ENCODE measurements at places on chromosomes 3 and 15. TPM values are rescaled to one million over a fixed set of nuclear protein-coding genes. Genes with fewer than 3 reads are reported as not detected.

The DUOXA1 gene
- 0.30 TPM for total RNA-seq

- DNase-seq: no peak
- H3K4me1 ChIP-seq: no peaks in the 10 kb centered on the region
- H3K27ac ChIP-seq: no peak overlapping the region
- H3K36me3 ChIP-seq: no peaks in the 10 kb centered on the region
- no peaks in the 10 kb centered on the region for H3K27me3 ChIP-seq
- no peak overlapping the region for H3K4me3 ChIP-seq
These were observed 424.1 kb downstream of the ZNF385D start for GRCh38 chr3:21326704-21327475.

DNA sequence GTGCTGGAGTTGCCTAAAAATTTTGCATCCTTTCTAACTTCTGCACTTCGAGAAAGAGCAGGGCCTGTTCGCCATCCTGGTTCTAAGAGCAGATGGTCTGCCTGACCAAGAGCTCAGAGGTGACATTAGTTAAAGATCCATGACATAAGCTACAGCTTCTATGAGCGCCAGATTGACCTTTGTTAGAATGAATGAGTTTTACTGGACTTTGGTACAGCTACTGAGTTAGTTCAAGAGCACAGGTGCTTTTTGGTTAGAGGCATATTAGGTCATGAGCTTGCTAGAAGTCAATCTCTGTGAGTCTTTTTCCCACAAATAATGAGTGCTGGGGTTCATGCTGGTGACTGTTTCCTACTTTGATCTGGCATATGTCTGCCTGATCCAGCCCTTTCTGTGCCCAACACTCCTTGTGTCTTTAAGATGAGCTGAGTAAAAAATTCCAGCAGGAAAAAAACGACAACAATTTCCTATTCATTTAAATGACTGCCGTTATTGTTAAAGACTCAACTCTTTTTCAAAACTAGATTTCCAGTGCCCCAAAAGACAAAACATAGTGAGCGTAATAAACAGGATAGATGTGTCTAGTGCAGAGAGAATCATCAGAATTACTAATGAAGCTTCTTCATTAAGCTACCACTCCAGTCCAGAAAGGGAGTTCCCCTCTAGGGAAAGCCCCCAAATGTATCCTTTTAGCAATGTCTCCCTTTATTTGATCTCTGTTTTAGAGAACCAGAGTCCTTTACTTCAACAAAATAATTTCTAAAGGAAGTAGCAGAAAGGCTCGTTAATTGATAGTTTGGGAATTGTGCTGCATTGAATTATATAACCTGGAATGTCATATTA is 152.9 kb downstream of the SLCO3A1 start:
- no peaks in the 10 kb centered on the region for H3K4me1 ChIP-seq
- H3K27ac ChIP-seq: no peak overlapping the region
- H3K27me3 ChIP-seq: no peaks in the 10 kb centered on the region
- H3K36me3 ChIP-seq: no peaks in the 10 kb centered on the region

- no peaks in the 10 kb centered on the region for H3K4me1 ChIP-seq
- no peak overlapping the region for H3K4me3 ChIP-seq
- H3K27me3 ChIP-seq: no peaks in the 10 kb centered on the region
These were observed 50.9 kb downstream of the EMC4 start for GRCh38 chr15:34275721-34276120.

The GRIP2 gene
- total RNA-seq: 1.2 TPM

- H3K4me3 ChIP-seq: no peak overlapping the region
- no peak overlapping the region for H3K27ac ChIP-seq
- no peaks in the 10 kb centered on the region for H3K4me1 ChIP-seq
- H3K36me3 ChIP-seq: no peaks in the 10 kb centered on the region
- no peak for DNase-seq
- H3K27me3 ChIP-seq: no peaks in the 10 kb centered on the region
These were observed 298.7 kb downstream of the CLSTN2 start for GRCh38 chr3:140233702-140234101.

- peaks cover 3% of the 10 kb centered on the region for H3K27me3 ChIP-seq
- no peak overlapping the region for H3K4me3 ChIP-seq
- H3K36me3 ChIP-seq: no peaks in the 10 kb centered on the region
- no peak overlapping the region for H3K27ac ChIP-seq
These were observed 63.0 kb downstream of the HES1 start for GRCh38 chr3:194198938-194199337.

The ACKR4 gene
- total RNA-seq: 1.1 TPM

DNA sequence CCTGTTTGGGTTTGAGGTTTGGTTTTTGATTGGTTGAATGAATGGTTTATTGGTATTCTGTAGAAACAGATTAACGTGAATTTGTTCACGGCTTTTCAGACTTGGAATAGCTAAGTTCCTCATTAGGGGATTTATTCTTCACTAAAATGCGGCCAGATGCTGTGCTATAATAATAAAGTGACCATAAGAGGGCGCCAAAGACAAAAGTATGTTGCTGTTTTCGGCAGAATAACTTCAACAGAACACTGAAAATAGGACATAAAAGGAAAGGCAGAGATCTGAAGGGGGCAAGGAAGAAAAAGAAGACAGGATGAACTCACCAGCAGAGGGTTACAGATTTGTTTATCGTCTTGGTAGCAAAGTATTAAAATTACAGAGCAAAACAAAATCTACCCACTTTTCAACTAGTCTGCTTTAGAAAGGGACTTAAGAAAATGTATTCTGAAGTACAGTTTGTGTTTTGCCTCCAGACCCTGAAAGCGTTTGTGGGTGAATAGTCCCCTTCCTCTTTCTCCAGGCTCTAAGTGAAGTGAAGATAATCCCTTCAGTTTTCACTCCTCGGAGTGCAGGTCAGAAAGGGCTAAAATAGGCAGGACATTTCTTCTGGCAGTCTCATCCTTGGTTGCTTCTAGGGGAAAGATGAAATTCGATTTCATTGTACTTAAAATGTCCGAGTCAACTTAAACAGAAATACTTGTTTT is 147.6 kb downstream of the IL20RB start:
- no peaks in the 10 kb centered on the region for H3K4me1 ChIP-seq
- no peak for DNase-seq
- H3K27ac ChIP-seq: no peak overlapping the region

The CHRNA7 gene
- 9.6 TPM for total RNA-seq

GRCh38 chr3:43994657-43995546 is 246.8 kb upstream of the TOPAZ1 start:
- peak overlapping the region; percentile 36 for H3K4me3 ChIP-seq
- H3K27ac ChIP-seq: no peak overlapping the region
- H3K27me3 ChIP-seq: peaks cover 95% of the 10 kb centered on the region

DNA sequence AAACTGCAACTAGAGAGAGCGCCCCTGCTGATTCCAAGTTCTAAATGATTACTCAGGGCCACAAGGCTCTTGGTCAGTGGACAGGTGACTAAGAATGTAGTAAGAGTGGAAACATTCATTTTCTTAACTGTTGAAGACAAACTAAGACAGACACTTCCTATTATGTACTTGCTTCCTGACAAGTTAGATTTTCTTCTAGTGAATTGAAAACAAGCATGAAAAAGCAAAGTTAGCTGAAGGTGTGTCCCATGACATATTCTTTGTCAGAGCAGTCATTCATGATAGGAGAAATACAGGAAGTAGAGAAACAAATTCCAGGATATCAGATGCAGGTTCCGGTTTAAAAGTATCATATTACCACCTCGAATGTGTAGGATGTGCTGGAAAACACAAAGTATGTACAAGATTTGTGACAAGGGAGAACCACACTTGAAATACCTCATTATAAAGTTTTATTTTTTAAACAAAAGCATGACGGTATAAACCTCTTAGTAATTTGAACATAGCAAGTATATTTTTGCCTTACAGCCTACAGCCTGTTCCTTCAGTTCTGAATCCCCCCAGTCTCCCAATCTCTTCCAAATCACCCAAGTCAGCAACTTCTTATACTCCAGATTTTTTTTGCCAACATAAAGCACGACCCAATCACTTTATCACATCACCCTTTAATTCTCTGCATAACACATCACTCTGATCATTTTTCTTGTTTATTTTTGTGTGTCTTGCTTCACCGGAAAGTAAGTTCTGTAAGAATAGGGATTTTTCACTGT is 6.2 kb downstream of the TSPAN3 start:
- H3K27ac ChIP-seq: no peak overlapping the region
- H3K4me1 ChIP-seq: peaks cover 100% of the 10 kb centered on the region
- no peaks in the 10 kb centered on the region for H3K36me3 ChIP-seq
- H3K27me3 ChIP-seq: no peaks in the 10 kb centered on the region
- DNase-seq: no peak

The PYGO1 gene
- 1.5 TPM for total RNA-seq

GRCh38 chr3:112377568-112378071 is 44.7 kb downstream of the CD200 start:
- DNase-seq: no peak
- no peak overlapping the region for H3K27ac ChIP-seq
- no peaks in the 10 kb centered on the region for H3K27me3 ChIP-seq
- no peak overlapping the region for H3K4me3 ChIP-seq

GRCh38 chr3:46922426-46922825 is 44.9 kb downstream of the PTH1R start:
- no peak overlapping the region for H3K27ac ChIP-seq
- H3K4me1 ChIP-seq: peaks cover 46% of the 10 kb centered on the region
- no peaks in the 10 kb centered on the region for H3K27me3 ChIP-seq

The LSAMP gene
- 1.9 TPM for total RNA-seq

DNA sequence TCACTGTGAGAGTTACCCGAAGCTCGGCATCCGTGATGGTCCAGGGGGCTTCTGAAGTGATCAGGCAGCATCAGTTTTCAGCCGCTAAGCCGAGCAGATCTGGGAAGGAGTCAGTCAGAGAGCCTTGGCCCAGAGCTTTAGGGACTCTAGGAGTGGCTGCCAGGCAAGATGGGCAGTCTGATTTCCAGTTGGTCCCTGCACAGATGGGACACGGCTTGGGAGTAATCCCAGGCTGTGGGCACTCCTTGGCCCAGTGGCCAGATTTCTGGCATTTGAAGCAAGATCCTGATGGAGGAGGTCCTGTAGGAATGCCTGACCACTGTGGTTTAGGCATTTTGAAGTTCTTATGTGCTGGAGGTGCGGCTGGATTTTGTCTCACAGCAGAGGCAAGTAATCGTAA is 10.5 kb upstream of the IP6K2 start:
- H3K36me3 ChIP-seq: no peaks in the 10 kb centered on the region
- H3K4me1 ChIP-seq: no peaks in the 10 kb centered on the region
- H3K4me3 ChIP-seq: no peak overlapping the region
- no peak for DNase-seq

DNA sequence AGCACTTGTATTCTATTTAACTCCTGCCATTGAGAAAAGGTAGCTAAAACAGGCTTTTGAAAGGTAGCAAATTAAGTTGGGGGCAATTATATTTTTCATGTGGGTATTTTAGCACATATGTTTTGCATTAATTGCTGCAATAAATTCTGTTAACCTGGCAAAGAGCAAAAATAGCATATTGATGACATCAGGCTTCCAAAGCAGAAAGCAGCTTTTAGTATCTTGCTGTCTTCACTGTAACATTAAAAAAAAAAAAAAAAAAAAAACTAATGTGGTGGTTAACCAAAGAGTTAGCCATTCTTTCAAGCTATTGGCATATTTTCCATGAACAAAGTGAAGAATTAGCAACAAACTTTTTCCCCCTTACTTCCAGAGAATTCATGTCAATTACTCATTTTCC is 9.1 kb downstream of the EPHA3 start:
- H3K4me1 ChIP-seq: no peaks in the 10 kb centered on the region
- no peaks in the 10 kb centered on the region for H3K36me3 ChIP-seq
- no peak overlapping the region for H3K27ac ChIP-seq
- no peak overlapping the region for H3K4me3 ChIP-seq

DNA sequence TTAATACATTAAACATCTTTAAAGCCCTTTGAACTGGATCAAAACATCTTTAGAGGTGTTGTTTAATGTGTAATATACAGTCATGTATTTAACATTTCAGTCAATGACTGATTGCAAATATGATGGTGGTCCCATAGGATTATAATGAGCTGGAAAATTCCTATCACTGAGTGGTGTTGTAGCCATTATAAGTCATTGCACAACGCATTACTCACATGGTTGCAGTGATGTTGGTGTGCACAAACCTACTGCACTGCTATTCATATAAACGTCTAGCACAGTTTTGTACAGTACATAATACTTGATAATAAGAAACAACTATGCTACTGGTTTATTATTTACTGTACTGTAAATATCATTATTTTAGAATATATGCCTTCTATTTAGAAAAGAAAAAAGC is 75.6 kb downstream of the DTWD1 start:
- H3K4me3 ChIP-seq: no peak overlapping the region
- no peak for DNase-seq
- no peaks in the 10 kb centered on the region for H3K4me1 ChIP-seq
- no peaks in the 10 kb centered on the region for H3K27me3 ChIP-seq
- H3K27ac ChIP-seq: no peak overlapping the region

GRCh38 chr15:32649342-32649741 is 7.8 kb downstream of the SCG5 start:
- H3K4me3 ChIP-seq: no peak overlapping the region
- no peak for DNase-seq
- no peaks in the 10 kb centered on the region for H3K27me3 ChIP-seq
- H3K36me3 ChIP-seq: no peaks in the 10 kb centered on the region
- H3K4me1 ChIP-seq: no peaks in the 10 kb centered on the region

The TMCO5A gene
- not detected for total RNA-seq

DNA sequence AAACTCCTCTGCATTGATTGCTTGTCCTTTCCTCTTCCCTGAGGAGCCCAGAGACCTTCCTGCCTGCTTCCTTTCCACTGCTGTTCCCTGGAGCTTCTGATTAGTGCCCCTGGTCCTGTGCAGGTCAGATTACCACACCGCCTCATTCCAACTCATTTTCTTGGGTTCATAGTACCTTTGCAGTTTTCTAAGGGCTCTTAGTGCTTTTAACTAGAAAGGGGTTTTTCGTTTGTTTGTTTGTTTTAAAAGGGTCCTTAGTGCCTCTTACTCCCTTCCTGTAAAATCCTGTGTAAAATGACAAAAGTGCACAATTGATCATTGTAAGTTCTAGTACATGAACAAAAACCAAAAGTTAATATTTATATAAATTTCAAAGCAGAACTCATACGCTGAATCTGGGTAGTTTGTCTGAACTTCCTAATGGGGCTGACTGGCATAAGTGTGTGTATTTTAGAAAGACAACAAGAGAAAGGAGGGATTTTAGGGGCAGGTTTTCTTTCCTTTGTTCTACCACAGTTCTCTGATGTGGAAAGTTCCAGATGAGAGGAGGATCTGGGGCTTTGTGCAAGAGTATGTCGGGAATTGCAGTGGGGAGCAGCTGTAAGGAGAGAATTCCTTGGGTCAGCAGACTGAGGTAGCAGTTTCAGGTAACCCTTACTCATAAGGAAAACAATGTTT is 30.6 kb downstream of the SNRK start:
- DNase-seq: no peak
- H3K36me3 ChIP-seq: peaks cover 36% of the 10 kb centered on the region
- H3K27ac ChIP-seq: no peak overlapping the region
- no peaks in the 10 kb centered on the region for H3K27me3 ChIP-seq

DNA sequence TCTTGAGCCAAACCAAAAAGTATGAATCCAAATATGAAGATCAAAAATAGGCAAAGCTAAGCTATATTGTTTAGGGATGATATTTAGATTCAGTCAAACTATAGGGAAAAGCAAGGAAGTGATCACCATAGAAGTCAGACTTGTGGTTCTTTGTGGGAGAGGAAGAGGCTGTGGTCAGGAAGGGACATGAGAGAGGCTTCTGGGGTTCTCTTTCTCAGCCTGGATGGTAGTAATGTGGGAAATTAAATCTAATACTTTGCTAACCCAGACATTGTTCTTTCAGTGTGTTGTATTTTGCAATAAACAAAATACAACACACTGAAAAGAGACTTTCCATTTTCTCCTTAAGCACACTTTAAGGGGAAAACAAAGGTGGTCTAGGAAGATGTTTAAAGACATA is 3.1 kb downstream of the CX3CR1 start:
- no peaks in the 10 kb centered on the region for H3K36me3 ChIP-seq
- no peak for DNase-seq
- H3K27me3 ChIP-seq: no peaks in the 10 kb centered on the region
- peaks cover 23% of the 10 kb centered on the region for H3K4me1 ChIP-seq
- no peak overlapping the region for H3K4me3 ChIP-seq

GRCh38 chr3:56458496-56459103 is 9.7 kb downstream of the ERC2 start:
- peaks cover 13% of the 10 kb centered on the region for H3K27me3 ChIP-seq
- DNase-seq: no peak
- no peak overlapping the region for H3K27ac ChIP-seq

The RPL29 gene
- 850 TPM for total RNA-seq

All from spleen (tissue), 13 donors.